ENCODE measurements at places on chromosomes 16 and 17.

GRCh38 chr17:18928628-18929125 is 23.3 kb upstream of the SLC5A10 start:
- DNase-seq: no peak

DNA sequence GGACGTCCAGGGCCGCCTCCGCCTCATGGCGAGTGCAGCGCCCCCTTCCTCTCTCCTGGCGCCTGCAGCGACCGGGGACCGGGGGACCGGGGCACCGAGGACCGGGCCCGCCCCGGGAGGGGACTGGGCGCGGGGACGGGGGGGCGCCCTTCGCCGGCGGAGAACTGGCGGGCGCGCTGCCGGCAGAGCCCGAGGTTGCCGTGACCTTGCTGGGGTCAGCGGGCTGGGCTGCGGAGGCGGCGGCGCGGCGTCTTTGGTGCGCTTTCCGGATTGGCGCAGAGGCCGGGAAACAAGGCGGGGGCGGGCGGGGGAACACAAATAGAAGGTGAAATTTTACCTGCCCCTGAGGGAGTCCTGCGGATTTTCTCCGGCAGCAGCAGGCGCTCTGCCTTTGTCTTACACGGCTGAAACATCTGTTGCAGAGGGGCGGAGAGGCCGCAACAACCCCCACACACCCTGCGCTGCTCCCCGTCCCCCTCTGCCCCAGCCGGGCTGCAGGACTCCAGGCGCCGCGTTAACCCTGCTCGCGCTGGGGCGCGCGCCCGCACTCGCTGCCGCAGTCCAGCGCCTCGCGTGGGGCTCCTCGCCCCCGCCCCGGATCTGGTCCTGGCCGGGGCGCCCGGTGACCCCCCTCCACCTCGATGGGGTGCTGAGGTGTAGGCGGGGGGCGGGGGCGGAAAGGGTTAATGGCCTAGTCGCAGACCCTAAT is 53.5 kb downstream of the SREBF1 start:
- peak; percentile 66 for DNase-seq

- no peak for DNase-seq
These were observed 510.9 kb downstream of the KCNJ18 start for GRCh38 chr17:22203208-22203715.

GRCh38 chr17:82647593-82648164 is 565 bp downstream of the WDR45B start:
- DNase-seq: peak; percentile 39

DNA sequence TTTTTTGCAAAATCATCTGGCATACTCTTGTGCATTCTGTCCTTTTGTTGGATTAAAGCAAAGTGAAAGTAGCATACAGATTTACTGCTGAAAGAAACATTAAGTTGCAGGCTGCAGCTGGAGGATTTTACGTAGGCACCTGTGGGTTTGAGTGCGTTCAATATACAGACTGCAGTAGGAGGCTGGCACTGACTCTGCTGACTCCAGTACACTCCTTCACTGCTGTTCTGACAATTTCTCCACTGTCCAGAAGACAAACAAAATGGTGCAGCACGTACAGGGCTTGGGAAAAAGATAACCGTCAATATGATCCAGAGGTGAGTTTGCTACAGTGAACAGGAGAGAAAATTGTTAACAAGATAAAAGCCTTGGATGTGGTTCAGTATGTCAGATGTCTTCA is 73.3 kb downstream of the TANC2 start:
- no peak for DNase-seq

GRCh38 chr17:51270636-51271035 is 10.3 kb downstream of the UTP18 start:
- no peak for DNase-seq

DNA sequence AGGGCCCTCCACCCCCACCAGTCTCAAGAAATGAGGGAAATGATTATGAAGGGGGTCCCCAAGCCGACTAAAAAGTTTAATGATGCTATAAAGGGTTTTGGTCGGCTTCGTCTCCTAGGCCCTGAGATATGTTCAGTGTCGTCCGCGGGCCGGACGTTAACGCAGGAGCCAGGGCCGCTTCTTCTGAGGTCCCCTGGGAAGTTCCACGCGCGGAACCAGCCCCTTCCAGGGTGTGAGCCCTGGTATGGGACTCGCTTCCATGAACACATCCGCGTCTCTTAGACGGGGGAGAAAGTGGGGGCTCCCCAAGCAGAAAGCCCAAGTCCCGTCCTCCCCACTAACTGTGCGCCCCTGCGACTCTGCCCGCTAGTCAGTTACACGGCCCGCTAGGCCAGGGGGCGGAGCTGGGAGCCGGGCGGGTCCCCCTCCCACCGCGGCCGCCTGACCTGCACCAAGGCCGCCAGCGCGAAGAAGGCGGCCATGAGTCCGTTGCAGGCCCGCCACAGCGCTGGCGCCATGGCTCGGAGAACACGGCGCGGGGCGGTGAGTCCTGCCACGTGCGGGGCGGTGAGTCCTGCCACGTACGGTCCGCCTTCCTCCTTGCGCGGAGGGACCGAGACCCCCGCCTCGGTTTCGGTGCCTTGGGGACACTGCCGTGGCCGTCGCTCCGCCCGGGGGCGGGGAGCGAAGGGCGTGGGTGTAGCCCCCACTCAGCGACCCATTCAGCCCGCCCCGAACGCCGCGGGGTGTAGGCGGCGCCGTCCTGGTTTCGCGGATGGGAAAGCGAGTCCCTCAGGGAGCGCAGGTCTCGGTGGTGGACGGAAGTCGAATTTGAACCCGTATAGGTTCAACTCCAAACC is at the start of gene TMEM220:
TMEM220 (minus strand) TSS at position 690 of the 860 bp plus-strand sequence; CDS start at position 518, 172 bp downstream.
- peak; percentile 25 for DNase-seq

DNA sequence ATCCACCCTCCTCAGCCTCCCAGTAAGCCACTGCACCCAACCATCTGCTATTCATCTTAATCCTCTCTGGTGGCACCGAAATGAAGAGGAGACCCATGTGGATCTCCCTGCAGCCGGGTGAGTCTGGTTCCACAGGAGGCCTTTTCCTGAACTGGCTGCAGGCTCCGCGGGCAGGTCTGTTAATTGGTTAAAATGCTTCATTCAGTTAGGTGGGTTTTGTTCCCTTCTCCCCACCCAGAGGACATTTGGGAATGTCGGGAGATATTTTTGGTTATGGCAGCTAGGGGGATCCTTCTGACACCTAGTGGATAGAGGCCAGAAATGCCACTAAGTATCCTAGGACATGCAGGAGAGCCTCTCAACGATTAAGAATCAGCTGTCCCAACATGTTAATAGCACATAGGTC is 16.7 kb downstream of the C16orf54 start:
- no peak for DNase-seq

DNA sequence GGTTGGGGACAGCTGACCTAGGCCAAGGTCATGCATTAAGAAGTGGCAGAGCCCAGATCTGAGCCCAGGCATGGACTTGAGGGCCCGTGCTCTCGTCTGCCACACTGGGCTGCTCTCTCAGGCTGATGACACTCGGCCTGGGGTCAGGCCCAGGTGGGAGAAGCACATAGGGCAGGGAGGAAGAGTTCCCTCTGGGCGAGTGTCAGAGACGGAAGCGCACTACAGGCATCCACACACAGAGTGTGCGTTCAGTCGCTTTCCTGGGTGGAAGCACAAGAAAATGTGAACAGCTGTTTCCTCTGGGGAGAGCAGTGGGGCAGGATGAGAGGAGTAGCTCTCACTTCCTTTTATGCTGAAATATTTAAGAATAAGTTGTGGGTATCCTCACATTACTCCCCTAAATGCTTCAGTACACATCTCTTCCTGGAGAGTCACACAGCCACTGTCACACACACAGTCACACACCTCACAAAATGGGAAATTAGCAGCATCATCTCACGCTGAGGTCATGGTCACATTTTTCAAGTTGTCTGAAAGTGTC is 59.7 kb downstream of the B9D1 start:
- DNase-seq: no peak

- DNase-seq: no peak
These were observed 17.9 kb downstream of the ST3GAL2 start for GRCh38 chr16:70421014-70421413.

DNA sequence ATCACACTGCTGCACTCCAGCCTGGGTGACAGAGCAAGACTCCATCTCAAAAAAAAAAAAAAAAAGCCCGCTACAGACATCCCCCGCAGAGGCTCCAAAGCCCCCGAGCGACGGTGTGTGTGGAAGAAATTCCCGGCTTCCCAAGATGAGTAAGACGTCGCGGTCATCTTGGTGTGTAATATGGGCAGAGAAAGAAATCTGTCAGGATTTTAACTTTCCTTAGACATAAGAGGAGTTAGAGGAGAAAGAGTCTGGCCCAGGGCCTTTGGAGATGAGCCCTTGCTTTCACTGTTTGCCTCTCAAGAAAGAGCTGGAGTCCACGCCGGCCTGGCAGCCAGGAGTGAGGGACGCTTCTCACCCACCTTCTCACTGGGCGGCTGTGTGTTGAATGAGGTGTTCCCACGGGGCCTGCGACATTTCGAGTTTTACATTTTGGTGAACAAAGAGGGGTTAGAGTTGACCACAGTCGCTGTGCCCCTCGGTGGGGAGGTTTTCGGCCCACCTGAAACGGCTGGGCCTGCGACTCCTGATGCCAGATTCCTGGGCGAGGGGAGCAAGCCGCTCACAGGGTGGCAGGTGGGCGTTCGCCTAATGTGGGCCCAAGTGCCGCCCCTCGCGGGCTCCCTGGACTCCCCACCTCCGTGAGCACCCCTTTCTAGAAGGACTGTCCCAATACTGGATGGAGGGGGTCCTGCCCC is 17.9 kb downstream of the C1QTNF1 start:
- no peak for DNase-seq

GRCh38 chr16:87045466-87046216 is 271.6 kb downstream of the C16orf95 start:
- DNase-seq: no peak

- DNase-seq: no peak
These were observed 196.0 kb downstream of the RAB11FIP4 start for GRCh38 chr17:31587462-31587861.

DNA sequence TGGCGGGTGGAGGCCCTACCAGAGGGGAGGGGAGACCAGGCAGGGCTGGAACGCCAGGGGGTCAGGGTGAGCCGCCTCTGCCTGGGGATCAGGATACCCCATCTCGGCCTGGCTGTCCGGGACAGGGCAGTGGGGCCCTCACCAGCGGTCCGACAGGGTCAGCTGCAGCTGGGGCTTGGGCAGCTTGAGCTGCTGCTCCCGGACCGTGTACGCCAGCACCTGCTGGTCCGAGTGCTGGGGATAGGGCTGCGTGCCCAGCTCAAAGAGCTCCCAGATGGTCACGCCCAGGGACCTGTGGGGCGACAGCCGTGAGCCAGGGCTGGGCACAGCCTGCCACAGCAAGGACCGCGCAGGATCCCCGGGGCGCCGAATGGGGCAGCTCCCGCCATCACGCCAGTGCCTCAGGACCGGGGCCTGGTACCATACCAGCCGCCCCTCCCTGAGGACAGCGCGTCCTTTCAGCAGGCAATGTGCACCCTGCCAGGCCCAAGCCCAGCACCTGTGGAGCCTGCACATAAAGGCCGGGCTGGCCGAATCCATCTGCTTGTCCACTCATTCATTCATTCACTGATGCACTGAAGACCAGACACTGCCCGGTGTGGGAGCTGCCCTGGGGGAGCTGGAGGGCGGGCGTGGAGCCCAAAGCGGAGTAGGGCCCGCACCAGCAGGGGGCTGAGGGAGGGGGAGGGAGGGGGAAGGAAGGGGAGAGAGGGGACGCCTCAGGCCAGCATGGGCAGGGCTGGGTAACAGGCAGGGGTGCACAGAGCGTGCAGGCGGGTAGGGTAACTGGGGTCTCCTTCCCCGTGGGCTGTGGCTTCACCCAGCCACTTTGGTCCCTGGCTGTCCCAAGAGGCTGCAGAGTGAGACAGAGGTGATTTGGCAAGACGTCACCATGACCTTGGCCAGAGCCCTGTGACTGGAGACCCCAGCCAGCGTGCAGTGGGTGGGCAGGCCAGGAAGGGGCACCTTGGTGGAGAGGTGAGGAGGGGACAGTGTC is 42.0 kb upstream of the PVALEF start:
- DNase-seq: no peak

DNA sequence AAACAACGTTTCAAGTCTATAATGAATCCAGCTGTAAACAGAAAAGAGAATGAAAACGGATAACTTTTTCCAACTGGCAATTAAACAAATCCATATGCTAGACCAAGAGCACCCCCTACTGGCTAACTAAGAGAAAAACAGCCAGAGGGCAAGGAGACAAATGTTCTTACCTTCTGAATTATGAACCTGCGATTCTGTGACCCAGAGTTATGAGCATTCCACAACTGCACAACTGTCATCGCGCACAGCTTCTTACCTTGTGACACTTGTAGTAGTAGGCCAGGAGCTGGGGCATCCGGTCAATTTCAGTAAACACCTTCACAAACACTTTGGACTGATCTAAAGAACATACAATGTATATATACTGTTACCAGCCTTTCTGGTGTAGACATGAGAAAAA is 18.6 kb downstream of the COG7 start:
- peak; percentile 60 for DNase-seq

GRCh38 chr17:59859444-59860025 is 33.2 kb downstream of the TUBD1 start:
- peak; percentile 44 for DNase-seq

- DNase-seq: no peak
These were observed 42.9 kb downstream of the USP10 start for GRCh38 chr16:84742641-84743092.

- DNase-seq: peak; percentile 62
These were observed 690 bp downstream of the PITPNC1 start for GRCh38 chr17:67377488-67378453.

- DNase-seq: peak; percentile 89
These were observed 10.2 kb upstream of the NFATC3 start for GRCh38 chr16:68074850-68075555.

DNA sequence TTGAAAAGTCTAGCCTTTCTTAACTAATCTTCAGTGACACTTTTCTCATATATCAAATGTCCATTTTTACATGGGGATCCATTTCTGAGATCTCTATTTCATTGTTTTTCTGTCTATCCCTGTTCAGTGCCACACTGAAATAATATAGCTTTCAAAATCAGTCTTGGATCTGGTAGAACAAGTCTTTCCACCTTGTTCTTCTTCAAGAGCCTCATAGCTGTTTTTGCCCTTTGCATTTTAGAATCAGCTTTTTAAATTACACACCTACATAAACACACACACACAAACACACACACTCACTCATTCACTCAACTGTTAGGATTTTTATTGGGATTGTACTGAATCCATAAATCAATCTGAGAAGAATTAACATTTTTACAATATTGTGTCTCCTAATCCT is 19.2 kb downstream of the GSDMB start:
- DNase-seq: no peak

DNA sequence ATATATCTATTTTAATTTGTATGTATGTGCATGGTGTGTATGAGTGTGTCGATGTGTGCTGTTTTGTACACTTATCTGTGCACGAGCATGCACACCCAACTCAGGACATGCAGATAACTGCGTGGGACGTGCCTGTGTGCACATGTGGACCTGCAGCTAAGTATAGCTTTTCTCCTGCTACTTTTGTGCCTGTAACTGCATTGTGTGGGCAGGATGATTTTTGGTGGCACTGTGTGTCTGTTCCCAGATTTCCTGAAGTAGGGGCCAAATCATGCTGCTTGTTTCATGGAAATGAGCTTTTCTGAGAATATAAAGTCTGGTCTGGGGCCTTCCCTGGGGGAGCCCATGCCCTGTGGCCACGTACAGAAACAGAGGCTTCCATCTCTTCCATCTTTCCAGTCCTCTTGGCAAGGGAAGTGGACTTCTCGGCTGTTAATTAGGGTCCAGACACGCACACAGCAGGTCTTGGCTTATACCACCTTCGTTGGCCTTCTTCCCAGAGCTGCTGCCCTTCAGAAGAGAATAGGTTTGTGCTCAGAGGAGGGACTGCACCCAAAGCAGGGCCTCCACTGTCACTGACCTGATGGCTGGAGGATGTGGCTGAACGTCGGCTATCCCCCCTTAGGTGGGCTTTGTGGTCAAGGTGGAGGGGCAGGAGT is 30.2 kb downstream of the SPNS3 start:
- no peak for DNase-seq
